ENCODE measurements at places on chromosomes 5 and 9.

- no peak for DNase-seq
Observed at GRCh38 chr5:112951124-112951702, 25.4 kb upstream of the DCP2 start.

GRCh38 chr5:79983618-79984017, 7.4 kb downstream of the MTX3 start:
- DNase-seq, result no peak

DNA sequence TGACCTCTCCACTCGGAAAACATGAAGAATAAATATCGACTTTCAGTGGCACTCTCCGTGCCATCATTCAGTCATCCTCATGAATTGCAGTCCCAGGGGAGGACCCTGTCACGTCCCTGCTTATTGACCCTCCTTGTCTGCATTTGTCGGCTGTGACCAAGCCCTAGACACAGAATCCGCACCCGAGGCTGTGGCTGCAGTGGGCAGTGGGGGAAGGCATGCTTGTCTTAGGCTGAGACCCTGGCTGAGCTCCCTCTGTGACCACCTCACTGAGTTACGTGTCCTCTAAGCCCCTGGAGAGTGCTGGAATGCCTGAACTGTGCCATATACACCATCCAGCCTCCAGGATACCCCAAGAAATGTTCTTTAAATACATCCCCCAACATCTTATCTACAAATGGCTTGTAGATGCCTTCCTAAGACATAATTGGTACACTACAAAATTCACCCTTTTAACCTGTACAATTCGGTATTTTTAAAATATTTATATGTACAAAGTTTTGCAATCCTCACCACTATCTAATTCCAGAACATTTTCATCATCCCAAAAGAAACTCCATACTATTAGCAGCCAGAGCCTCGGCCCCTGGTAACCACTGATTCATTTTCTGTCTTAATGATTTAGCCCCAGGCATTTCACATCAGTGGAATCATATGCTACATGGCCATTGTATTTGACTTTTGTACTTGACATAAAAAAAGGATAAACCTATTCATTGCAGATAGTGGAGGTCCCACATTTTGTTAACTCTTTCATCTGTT, 80.8 kb upstream of the ICE1 start:
- no peak for DNase-seq

DNA sequence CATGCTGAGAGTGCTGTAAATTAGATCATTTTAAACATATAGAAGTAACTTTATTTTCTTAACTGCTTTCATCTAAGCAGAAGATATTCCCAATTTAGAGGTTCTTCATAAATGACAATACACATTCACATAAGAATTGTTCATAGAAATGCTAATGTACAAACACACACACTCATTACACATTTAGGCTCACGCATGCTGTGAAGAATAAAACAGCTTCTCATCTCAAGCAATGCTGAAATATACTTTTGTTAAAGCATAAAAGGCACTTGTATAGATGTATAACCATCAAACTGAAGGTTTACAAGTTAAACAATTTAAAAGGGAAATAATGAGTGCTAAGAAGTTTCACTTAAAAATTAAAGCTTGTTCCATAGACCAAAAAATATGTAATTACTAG, 18.1 kb upstream of the FTMT start:
- no peak for DNase-seq

GRCh38 chr5:96884995-96885394, 8.7 kb downstream of the ERAP2 start:
- no peak for DNase-seq

- no peak for DNase-seq
Observed at GRCh38 chr5:95557841-95558240, 2.9 kb downstream of the ARSK start.

DNA sequence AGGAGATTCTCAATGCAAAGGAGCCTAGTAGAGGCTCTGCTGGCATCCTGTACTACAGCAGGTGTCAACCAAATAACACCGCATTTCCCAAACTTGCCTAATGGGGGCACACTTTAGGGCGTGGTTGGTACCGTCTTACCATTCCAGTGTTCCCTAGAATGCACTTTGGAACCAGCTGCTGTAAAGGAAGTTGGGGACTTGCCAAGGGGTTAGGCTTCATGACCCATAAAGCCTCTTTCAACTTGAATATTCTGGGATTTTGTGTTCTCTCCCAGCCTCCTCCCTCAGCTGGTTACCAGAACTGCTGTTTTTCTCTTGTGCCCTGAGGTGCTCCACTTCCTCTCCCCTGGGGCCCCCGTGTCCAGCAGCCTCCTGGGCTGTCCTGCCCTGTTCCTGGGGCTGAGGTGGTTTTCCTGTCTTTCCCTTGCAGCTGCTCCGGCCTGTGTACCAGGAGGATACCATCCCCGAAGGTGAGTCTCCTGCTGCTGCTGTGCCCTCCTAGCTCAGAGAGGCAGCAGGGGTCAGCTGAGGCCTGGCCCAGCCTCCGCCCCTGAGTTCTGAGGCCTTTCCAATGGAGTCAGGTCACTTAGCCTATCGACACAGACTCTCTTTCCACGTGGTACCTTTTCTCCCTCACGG, 44.7 kb downstream of the RGS3 start:
- DNase-seq, result no peak

GRCh38 chr9:33250458-33250995, 10.6 kb downstream of the SPINK4 start:
- DNase-seq, result no peak

- DNase-seq, result no peak
Observed at GRCh38 chr9:120741701-120742100, 27.4 kb upstream of the MEGF9 start.

- no peak for DNase-seq
Observed at GRCh38 chr5:59666440-59667068, 227.0 kb downstream of the PDE4D start.

DNA sequence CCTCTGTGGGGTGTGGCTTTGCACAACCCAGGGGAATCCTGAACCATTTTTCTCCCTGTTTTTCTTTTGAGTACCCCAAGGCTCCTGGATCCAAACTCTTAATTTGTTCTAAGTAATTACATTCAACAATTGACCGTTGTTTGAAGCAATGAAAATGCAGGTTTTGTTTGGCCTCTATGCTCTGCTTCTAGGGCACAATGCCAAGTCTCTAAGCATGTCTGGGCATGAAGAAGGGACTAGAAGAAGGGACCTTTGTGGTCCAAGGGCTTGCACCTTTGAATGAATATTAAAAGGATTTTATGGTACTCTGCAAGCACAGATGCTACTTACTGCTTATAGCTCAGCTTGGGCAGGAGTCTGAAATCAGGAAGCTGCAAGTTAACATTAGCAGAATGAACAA, 6.6 kb upstream of the ENC1 start:
- no peak for DNase-seq

GRCh38 chr9:113148781-113149510, 1.9 kb upstream of the SLC31A2 start:
- DNase-seq, result no peak
